ENCODE measurements at places on chromosomes 5 and 9. TPM values are rescaled to one million over a fixed set of nuclear protein-coding genes. Genes with fewer than 3 reads are reported as not detected.

Gene CFAP157
- 0.25 TPM for polyA plus RNA-seq

Gene PCDHGA11
- not detected for polyA plus RNA-seq

Gene RAD23B
- polyA plus RNA-seq: 16.9 TPM

Gene PLCXD3
- polyA plus RNA-seq: not detected

- no peaks in the 10 kb centered on the region for H3K4me1 ChIP-seq
- peaks cover 5% of the 10 kb centered on the region for H3K27me3 ChIP-seq
- no peak overlapping the region for H3K27ac ChIP-seq
- H3K4me3 ChIP-seq: no peak overlapping the region
- H3K36me3 ChIP-seq: no peaks in the 10 kb centered on the region
Measured at GRCh38 chr5:74382987-74383593, 257.4 kb downstream of the ENC1 start.

Gene LCN1
- not detected for polyA plus RNA-seq

All from immature natural killer cell (primary cell).